ENCODE measurements at places on chromosomes 11 and 22.

DNA sequence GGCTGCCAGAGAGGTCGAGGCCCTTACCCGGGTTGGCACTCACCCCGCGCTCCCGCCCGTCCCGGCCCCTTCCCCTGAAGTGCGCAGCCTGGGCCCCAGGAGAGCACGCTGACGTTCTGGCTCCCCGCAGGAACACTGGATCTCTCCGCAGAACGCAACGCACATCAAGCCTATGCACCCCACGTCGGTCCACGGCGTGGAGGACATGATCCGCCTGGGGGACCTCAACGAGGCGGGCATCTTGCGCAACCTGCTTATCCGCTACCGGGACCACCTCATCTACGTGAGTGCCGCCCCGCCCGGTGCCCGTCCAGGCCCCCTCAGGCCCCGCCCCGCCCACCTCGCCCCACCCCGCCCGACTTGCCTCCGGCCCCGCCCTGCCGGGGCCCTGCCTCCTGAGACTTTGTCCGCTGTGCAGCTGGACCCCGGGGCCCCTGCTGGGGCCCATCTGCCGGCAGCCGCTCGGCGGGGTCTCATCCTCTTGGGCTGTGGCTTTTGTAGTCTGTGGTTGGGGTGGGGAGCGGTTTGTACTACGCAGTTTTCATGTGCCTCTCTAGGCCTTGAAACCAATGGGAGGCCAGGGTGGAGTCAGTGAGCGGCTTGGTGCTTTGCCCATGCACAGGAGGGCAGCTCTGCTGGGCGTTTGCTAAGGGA lies 19.7 kb downstream of the MYO7A start:
- no peak for DNase-seq

DNA sequence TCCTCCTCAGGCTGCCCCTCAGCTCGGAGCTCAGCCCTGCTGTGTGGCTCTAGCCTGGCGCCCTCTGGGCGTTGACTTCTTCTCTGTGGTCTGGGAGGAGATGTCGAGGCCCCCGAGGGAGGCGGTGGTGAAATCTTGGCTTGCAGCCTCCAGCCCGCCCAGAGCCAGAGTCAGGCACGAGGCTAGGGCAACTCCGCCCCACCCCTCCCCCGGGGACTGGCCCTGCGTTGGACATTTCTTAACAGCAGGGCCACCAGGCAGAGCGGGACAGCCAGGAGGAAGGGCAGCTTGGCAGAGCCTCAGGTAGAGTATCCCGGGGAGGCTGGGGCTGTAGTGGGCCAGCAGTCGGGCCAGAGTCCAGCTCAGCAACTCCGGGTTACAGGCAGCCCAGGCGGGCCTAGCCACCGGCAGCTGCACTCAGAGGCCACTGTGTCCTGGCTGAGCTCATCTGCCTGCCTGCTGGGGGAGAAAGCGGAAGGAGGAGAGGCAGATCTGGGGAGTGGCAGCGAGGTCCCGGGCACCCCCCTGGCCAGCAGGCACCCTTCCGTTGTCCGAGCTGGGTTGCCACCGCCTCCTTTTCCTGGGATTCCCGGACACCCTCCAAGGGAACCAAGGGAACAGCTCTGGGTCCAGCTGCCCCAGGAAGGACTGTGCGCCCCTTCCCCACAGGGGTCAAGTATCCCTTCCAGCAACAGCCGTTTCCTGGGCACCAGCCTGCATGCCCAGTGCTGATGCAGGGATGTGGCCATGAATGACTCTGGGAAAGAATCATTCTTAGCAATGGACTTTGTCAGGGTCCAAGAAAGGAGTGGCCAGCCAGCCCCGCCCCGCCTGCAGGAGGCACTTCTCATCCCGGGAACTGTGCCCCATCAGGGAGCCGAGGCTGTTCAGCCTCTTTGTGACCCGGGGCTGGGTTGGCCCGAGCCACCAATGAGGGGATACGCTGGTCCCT lies at the start of gene ALDH3B1:
Gene ALDH3B1 (plus strand): TSS at position 238 of the 952 bp plus-strand sequence. CDS start 4,971 bp downstream, outside the sequence.
- peak; percentile 97 for DNase-seq

GRCh38 chr11:67310246-67311050 lies 7.1 kb downstream of the SSH3 start:
- DNase-seq: no peak

- no peak for DNase-seq
Measured at GRCh38 chr11:64697663-64698375, 25.2 kb downstream of the NRXN2 start.

DNA sequence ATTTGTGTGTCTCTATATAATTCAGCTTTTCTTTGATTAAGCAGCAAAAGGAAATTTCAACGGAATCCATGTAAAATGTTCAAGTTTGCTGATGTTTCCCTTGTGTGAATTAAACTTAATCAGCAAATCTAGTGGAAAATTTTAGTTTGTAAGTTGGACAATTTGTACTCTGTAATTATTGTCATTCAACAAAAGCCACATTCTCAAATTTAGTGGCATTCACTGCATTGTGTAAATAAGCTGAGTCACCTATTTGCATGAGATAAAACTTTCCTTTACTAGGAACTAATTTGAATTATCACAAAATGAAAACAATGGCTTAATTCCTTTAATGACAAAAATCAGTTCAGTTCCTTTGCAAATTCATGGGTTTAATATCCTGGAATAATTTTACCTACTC lies 784.2 kb upstream of the CCDC179 start:
- DNase-seq: no peak

DNA sequence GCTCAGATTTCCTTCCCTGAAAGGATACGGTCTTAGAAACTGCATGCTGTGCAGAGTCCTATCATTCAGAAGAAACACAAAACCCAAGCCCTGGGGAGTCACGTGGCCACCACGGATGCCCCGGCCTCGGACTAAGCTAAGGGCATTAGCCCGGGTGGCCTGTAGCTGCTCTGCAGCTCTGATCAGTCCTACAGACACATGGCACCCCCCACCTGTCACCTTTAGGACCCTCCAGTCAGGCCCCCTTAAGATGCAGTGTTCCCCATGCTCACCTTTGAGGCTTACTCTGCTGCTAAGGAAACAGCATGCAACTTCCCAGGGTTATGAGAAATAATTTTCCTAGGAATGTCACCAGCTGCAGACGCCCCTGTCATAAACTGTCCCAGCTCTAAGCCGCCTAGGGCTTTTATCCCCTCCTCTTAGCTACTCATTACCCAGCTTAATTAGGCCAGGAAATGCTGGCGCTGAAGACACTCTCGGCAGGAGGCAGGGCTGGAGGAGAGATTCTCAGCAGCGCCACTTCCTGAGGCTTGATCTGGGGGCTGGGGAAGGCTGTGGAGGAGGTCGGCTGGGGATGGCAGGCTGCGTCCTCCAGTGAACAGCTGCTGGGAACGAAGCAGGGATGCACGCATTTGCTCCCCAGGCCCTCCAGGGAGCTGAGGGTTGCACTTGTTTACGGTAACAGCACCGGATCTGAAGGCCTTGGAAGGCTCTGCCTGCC lies 47.2 kb upstream of the ADA2 start:
- DNase-seq: no peak

DNA sequence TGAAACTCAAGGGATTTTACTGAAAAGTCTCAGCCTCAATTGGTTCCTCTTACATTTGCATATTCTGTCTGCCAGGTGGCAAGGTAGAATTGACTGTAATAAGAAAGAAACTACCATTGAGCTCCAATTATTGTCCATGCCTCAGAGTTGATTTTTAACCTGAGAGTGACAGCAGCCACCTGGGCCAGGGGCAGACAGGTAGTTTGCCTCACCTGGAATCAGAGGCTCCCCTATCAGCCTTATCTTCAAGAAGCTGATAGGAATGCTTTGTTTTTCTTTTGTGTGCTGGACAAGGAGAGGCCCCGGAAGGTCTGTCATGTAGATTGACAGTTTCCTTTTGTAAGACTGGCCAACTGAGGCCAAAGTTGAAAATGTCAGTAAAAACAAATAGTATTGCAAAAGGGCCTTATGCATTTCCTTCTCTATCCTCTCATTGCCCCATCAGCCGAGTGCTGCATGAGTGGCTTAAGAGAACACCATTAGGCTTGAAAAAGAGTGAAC lies 34.1 kb downstream of the CD44 start:
- peak; percentile 47 for DNase-seq

All from tibial nerve (tissue), 4 donors.